ENCODE measurements at places on chromosomes 6 and 20. TPM values are rescaled to one million over a fixed set of nuclear protein-coding genes. Genes with fewer than 3 reads are reported as not detected.

DNA sequence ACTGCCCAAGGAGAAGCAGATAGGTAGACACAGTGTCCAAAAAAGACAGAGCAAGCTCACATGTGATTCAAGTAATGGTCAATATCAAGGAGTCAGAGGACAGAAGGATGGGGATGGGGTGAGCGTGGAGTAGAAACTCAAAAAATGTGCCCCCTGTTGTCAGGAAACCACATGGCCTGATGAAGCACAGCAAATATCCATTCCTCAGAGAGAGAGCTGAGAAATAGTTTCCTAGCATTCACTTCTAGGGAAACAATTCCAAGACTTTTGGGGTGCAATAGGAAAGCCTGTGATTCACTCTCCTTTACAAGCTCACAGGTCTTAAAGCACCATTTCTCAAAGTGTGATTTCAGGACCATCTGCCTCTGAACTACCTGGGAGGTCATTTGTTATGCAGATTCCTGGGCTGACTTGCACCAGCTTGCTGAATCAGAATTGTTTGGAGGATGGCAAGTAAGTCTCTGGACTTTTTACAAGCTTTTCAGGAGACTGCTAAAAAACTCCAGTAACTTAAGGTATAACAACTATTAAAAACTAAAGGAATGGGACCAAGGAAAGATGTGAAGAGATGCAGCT lies 432.8 kb downstream of the HDGFL1 start:
- DNase-seq, result no peak
- H3K4me3 ChIP-seq, result no peak overlapping the region
- no peaks in the 10 kb centered on the region for H3K36me3 ChIP-seq
- no peak overlapping the region for H3K27ac ChIP-seq

DNA sequence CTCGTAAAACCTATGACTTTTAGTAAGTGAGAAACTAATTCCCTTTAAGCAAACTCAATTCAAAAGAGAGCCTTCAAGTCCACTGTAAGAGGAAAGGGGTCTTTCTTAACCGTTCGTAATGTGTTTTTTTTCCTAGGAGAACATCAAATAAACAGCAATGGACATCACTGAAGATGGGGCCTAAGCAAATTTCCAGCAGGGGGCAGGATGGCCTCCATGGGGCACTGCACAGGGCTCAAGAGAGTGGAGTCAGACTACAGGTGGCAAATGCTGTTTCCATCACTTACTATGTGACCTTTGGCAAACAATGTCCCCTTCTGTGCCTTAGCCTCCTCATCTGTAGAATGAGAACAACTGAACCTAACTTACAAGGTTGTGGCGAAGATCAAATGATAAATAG lies 88.7 kb downstream of the ARHGAP18 start:
- H3K4me3 ChIP-seq, result no peak overlapping the region
- no peaks in the 10 kb centered on the region for H3K4me1 ChIP-seq
- DNase-seq, result no peak
- no peak overlapping the region for H3K27ac ChIP-seq
- H3K27me3 ChIP-seq, result no peaks in the 10 kb centered on the region
- no peaks in the 10 kb centered on the region for H3K36me3 ChIP-seq

GRCh38 chr6:116019428-116019827 lies 41.3 kb downstream of the FRK start:
- no peak overlapping the region for H3K27ac ChIP-seq
- DNase-seq, result no peak
- H3K4me3 ChIP-seq, result no peak overlapping the region

The C6orf15 gene
- total RNA-seq, result not detected

Data from left ventricle myocardium inferior (tissue), 1 donor.